ENCODE measurements at places on chromosomes 11 and 22.

DNA sequence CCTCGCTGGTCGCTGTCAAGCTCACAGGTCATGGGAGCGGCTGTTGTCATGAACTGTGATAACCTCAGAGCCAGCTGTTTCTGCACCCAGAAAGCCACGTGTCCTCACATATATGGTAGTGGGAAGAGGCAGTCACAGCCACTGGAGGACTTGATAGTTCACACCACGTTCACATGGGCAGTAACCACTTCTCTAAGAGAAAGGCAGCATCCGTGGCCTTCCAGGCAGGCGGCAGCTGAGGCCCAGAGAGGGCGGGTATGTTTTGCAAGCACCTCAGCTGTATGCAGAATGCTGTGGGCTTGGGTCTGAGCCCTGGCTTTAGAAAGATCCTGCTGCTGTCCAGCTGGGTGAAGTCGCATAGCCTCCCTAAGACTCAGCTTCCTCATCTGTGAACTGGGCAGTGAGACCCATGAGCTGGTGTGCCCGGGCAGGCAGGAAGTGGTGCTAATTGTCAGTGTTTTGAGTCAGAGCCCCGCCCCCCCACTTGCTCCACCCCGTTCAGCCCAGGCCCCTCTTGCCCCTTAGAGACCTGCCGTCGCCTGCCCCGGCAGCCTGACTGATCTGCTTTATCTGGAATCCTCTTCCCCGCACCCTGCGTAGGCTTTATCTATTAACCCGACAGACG is 13.3 kb downstream of the TTC38 start:
- H3K27me3 ChIP-seq: no peaks in the 10 kb centered on the region
- H3K27ac ChIP-seq: no peak overlapping the region
- no peak overlapping the region for H3K4me3 ChIP-seq
- DNase-seq: no peak
- no peaks in the 10 kb centered on the region for H3K4me1 ChIP-seq
- no peaks in the 10 kb centered on the region for H3K36me3 ChIP-seq

GRCh38 chr11:71129624-71130023 is 122.8 kb downstream of the SHANK2 start:
- H3K36me3 ChIP-seq: no peaks in the 10 kb centered on the region
- DNase-seq: no peak
- H3K4me3 ChIP-seq: no peak overlapping the region
- no peaks in the 10 kb centered on the region for H3K27me3 ChIP-seq
- no peaks in the 10 kb centered on the region for H3K4me1 ChIP-seq

GRCh38 chr11:15744693-15745092 is 611.7 kb downstream of the SOX6 start:
- no peaks in the 10 kb centered on the region for H3K27me3 ChIP-seq
- H3K4me1 ChIP-seq: no peaks in the 10 kb centered on the region
- DNase-seq: no peak
- no peak overlapping the region for H3K27ac ChIP-seq

DNA sequence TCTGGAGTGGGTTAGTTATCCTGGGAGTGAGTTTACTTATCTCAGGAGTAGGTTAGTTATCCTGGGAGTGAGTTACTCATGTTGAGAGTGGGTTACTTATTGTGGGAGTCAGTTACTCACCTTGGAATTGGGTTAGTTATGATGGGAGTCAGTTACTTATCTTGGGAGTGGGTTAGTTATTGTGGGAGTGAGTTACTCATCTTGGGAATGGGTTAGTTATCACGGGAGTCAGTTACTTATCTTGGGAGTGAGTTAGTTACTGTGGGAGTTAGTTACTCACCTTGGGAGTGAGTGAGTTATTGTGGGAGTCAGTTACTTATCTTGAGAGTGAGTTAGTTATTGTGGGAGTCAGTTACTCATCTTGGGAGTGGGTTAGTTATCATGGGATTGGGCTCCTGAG is 49.6 kb upstream of the B3GAT1 start:
- H3K4me3 ChIP-seq: no peak overlapping the region
- no peaks in the 10 kb centered on the region for H3K4me1 ChIP-seq
- DNase-seq: no peak

DNA sequence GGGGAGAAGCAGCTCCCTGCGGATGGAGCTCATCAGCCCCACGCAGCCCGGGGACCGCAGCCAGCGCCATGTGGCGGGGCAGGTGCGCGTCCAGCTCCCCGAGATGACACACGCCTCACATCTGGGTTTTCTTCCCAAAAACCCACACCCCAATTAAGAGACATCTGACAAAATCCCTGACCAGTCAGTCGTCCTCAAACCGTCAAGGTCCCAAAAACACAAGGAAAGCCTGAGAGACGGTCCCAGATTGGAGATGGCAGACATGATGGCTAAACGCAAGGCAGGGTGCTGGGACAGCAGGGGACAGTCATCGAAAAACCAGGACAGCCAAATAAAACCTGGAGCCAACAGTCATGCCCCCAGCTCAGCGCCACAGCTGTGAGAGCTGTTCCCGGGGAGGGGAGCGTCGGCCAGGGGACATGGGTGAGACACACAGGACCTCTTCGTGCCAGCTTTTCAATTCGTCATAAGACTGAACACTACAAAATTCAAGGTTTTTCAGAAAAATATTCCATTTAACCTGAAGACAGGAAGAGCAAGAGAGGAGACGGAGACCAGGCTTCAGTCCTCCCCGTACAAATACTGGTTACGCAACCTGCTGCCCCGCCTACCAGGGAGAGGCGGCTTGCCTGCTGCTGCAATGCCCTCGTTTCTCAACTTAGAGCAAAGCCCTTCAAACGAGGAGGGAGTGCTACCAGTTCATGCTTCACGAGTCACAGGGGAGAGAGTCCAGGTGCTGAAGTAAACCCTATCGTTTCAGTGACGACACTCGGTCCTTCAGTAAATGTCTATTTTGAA is 10.5 kb downstream of the TOLLIP start:
- no peak overlapping the region for H3K27ac ChIP-seq
- no peak overlapping the region for H3K4me3 ChIP-seq
- H3K36me3 ChIP-seq: peaks cover 8% of the 10 kb centered on the region
- DNase-seq: no peak
- no peaks in the 10 kb centered on the region for H3K27me3 ChIP-seq
- H3K4me1 ChIP-seq: no peaks in the 10 kb centered on the region

GRCh38 chr11:70948855-70949531 is 303.4 kb downstream of the SHANK2 start:
- H3K4me1 ChIP-seq: no peaks in the 10 kb centered on the region
- no peak for DNase-seq
- no peak overlapping the region for H3K27ac ChIP-seq
- no peaks in the 10 kb centered on the region for H3K27me3 ChIP-seq
- no peaks in the 10 kb centered on the region for H3K36me3 ChIP-seq

GRCh38 chr11:80727315-80727714 is 1286.5 kb upstream of the TENM4 start:
- H3K4me3 ChIP-seq: no peak overlapping the region
- no peaks in the 10 kb centered on the region for H3K27me3 ChIP-seq
- no peaks in the 10 kb centered on the region for H3K4me1 ChIP-seq
- H3K36me3 ChIP-seq: no peaks in the 10 kb centered on the region
- DNase-seq: peak; percentile 28

- H3K27ac ChIP-seq: no peak overlapping the region
- no peaks in the 10 kb centered on the region for H3K27me3 ChIP-seq
- no peak overlapping the region for H3K4me3 ChIP-seq
Observed at GRCh38 chr11:47466201-47466600, 17.3 kb upstream of the RAPSN start.

GRCh38 chr22:46365166-46365624 is 29.7 kb downstream of the TRMU start:
- no peak overlapping the region for H3K27ac ChIP-seq
- peaks cover 7% of the 10 kb centered on the region for H3K4me1 ChIP-seq
- no peaks in the 10 kb centered on the region for H3K27me3 ChIP-seq

DNA sequence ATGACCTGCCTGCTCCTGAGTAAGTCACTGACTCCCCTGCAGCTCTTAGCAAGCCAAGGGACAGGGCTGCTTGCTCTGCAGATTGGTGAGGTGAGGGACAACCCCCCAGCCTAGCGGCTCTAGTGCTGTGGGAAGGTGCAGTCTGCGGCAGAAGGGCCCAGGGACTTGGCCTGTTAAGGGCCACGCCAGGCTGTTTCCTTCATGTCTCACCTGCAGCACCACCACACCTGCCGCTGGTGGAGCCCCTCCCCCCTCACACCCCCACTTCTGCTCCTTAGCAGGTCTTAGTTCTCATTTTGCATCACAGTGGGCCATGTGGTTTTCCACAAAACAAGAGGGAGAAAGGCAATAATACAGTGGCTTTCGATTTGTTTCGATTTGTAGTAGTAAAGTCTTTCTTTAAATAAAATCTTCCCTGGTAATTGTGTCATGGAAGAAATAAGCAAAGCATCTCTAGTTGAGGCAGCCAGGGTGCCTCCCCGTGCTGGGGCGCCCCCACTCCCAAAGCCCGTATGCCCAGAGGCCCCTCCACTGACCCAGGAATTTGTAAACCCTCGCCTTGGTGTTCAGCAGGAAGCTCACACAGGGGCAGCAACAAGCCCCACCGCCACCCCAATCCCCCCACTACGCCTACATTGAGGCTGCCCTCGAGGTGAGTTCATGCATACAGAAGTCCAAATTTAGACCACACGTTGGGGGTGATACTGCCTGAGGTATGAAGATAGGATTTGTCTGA is 86.5 kb upstream of the CLDN5 start:
- H3K4me1 ChIP-seq: peaks cover 34% of the 10 kb centered on the region
- H3K4me3 ChIP-seq: no peak overlapping the region
- no peak overlapping the region for H3K27ac ChIP-seq
- no peaks in the 10 kb centered on the region for H3K36me3 ChIP-seq

GRCh38 chr11:19595499-19595839 is 117.2 kb upstream of the NAV2 start:
- no peaks in the 10 kb centered on the region for H3K36me3 ChIP-seq
- DNase-seq: no peak
- no peaks in the 10 kb centered on the region for H3K27me3 ChIP-seq
- no peaks in the 10 kb centered on the region for H3K4me1 ChIP-seq
- no peak overlapping the region for H3K4me3 ChIP-seq
- no peak overlapping the region for H3K27ac ChIP-seq

DNA sequence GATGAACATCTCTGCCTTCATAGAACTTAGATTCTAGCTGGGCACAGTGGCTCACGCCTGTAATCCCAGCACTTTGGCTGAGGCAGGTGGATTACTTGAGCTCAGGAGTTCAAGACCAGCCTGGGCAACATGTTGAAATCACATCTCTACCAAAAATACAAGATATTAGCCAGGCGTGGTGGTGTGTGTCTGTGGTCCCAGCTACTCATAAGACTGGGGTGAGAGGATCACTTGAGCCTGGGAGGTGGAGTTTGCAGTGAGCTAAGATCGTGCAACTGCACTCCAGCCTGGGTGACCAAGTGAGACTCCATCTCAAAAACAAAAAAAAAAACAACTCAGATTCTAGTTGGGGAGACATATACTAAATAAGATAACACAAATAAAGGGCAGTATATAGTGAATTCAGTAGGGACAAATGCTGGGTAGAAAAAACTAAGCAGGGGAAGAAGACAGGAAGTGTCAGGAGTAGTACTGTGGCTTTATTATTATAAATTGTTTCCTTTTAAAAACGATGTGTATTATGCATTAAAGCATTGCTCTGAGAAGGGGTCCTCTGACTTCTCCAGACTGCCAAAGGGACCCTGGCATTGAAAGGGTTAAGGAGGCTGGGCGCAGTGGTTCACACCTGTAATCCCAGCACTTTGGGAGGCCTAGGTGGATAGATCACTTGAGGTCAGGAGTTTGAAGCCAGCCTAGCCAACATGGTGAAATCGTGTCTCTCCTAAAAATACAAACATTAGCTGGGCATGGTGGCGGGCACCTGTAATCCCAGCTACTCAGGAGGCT is 46.7 kb downstream of the PACS1 start:
- DNase-seq: no peak
- H3K36me3 ChIP-seq: no peaks in the 10 kb centered on the region
- peaks cover 100% of the 10 kb centered on the region for H3K4me1 ChIP-seq

GRCh38 chr11:44488165-44488965 is 77.1 kb upstream of the CD82 start:
- DNase-seq: no peak
- no peaks in the 10 kb centered on the region for H3K36me3 ChIP-seq
- H3K27ac ChIP-seq: no peak overlapping the region
- no peak overlapping the region for H3K4me3 ChIP-seq

DNA sequence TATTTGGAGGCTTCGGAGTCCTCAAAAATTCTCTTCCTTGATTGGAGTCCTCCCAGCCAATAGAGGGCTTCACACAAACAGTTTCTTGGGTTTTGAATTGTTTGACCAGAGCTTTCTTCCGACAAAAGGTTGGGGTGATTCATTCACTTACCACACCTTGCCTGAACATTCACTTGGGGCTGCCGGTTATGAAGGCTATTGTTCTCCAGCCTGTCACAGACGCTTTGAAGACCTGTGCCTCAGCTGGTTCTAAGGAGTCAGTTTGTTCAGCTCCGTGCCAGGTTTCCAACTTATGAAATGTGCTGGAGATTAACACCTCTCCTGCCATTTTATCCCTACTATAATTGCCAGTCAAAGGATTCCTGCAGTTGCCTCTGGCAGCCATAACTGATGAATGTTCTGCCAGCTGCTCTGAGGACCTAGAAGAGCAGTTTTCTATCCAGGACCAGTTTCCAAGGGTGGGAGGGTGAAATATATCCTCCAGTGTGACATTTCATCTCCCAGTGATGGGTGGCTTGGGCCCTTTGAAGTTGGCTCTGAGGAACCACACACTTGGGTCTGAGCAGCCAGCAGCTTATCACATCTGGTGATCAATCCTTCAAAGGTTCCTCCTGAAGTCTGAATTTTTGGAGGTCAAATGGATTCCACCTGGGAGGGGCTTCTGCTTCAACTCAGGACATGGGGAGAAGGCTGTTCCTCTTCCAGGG is 31.4 kb downstream of the LIMK2 start:
- H3K36me3 ChIP-seq: no peaks in the 10 kb centered on the region
- H3K27me3 ChIP-seq: no peaks in the 10 kb centered on the region
- no peak overlapping the region for H3K27ac ChIP-seq
- DNase-seq: no peak

- no peaks in the 10 kb centered on the region for H3K36me3 ChIP-seq
- H3K27me3 ChIP-seq: no peaks in the 10 kb centered on the region
- H3K4me3 ChIP-seq: no peak overlapping the region
- no peak for DNase-seq
Observed at GRCh38 chr11:112826788-112827187, 134.4 kb upstream of the NCAM1 start.

- peaks cover 9% of the 10 kb centered on the region for H3K4me1 ChIP-seq
- no peak overlapping the region for H3K4me3 ChIP-seq
- H3K27me3 ChIP-seq: no peaks in the 10 kb centered on the region
Observed at GRCh38 chr22:19879992-19880785, 25.5 kb upstream of the GNB1L start.
